ENCODE measurements at places on chromosomes 12 and 14.

DNA sequence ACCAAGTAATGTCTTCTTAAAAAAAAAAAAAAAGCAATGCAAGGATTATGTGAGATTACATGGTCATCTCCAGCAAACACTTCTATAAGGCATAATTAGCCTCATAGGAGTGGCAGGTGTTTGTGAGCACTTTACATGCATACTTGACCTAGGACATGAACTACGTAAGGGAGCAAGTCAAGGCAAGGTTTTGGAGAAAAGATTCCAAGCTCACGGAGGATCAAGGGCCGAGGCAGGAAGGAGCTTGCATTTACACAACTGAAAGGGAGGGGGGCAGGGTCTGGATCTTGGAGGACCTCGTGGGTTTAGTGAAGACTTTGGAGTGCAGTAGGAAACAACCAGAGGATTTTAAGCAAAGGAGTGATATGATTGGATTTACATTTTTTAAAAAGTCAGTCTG is 112.5 kb downstream of the CCER1 start:
- DNase-seq, result no peak

DNA sequence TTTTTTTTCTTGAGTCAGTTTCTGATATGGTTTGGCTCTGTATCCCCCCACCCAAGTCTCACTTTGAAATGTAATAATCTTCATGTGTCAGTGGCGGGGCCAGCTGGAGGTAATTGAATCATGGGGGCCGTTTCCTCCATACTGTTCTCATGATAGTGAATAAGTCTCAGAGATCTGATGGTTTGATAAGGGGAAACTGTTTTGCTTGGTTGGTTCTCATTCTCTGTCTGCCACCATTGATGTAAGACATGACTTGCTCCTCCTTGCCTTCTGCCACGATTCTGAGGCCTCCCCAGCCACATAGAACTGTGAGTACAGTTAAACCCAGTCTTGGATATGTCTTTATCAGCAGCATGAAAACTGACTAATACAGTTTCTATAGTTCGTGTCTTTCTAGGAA is 42.9 kb downstream of the WNK1 start:
- DNase-seq, result no peak

GRCh38 chr14:106346084-106346483 is 819.7 kb downstream of the TMEM121 start:
- DNase-seq, result no peak

DNA sequence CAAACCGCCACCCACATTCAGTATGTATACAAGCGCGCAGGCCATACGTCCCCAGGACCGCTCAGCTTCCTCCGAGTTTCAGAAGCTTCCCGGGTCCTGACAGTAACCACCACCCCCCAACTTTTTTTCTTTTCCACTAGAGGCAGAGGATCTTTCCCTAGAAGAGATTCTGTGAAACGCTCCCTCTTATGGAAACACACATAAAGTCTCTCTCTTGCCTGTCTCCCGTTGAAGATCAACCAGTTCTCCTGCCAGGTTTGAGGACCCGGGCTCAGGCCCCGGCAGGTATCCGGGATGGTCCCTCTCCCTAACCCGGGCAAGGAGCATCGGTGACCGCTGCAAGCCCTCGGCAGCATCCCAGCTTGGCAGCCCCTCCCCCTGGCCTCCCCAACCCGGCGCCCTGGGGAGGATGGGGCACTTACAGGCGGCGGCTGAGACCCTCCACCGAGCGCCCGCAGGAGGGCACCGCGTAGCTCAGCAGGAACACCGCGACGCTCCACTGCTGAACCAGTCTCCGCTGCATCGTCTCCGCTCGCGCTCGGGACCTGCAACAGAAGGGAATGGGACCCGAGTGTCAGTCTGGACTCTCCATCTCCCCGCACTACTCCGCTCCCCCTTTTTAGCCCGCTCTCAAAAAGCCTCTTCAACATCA is 3.4 kb downstream of the PTHLH start:
- no peak for DNase-seq

DNA sequence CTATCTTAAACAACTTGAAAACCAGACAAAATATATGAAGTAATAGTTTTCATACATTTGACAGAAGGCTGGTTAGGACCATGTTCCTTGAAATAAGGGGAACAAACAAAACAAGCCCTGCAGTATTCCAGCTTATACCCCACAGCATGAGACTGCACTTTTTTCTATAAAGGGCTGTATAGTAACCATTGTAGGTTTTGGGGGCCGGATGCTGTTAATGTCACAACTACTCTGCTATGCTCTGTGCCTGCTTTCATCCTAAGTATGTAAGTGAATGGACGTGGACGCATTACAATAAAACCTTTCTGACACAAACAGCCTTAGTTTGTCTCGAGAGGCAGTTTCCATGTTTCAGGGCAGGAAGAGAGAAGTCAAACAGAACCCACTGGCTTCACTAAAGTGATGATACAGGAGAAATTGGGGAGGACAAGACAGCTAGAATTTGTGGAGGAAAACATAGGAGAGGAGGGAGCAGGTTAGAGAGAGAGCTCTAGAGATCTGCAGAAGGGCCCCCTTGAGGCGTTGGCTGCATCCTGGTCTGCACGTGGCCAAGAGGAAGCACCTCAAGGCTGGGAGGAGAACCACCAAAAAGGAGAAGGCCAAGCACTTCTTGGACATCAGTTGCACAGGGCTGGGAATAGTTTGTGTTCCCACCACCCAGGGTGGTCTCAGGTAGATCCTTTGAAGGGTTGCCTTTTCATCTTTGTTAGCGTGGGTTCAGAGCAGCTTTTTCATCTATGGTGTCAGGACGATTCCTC is 63.7 kb downstream of the TRAF3 start:
- DNase-seq, result no peak

DNA sequence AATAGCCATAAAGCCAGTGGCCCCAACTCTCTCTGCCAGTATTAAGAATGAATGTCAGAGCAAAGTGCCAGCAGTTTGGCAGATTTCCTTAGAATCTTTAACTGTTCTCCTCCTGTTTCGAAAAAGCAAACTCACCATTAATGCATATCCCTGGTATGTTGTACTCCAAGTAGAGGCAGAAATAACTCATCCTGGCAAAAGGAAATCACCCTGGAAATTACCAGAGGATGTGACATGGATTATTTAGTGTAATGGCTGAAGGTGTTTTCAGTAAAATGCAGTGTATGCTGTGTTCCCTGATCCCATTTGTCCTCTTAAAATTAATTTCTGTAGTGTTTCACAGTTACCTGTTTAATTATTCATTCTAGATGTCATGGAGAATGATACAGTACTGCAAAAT is 105.3 kb downstream of the PDZRN4 start:
- DNase-seq, result no peak

GRCh38 chr12:49917788-49918173 is 14.1 kb upstream of the FAIM2 start:
- DNase-seq, result no peak

- DNase-seq, result no peak
Observed at GRCh38 chr14:81449576-81449975, 49.5 kb upstream of the STON2 start.

DNA sequence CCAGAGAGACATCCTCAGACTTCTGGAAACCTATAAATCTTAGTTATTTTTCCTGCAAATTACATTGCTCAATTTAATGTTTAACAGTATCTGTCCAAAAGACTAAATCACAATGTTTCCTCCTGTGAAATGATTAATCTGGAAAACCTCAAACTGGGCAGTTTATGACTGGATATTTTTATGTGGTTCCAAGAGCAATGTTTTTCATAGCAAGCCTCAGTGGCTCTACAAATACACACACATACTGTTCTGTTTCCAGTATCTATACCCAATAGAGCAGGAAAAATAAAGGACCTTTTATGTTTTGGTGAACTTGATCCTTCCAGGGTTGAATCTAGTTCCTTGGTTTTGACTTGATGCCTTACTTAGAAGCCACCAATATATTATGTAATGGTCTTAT is 9.2 kb downstream of the NID2 start:
- no peak for DNase-seq

DNA sequence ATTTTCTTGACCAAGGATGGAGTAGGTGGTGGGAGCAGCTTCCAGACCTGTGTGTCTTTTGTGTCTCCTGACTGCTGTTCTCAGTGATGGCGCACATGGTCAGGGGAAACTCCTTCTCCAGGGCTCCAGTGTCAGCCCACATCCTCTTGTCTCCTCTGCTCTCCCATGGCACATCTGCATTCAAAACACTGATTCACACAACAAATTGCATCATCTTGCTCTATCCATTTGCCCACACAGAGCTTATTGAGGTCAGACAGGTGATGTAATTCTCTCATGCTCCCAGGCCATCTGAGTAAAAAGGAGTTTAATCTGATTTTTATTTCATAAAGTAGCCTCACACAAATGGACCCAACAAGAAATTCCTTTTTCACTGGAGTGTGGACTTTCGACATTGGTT is 21.8 kb upstream of the TMEM132C start:
- DNase-seq, result no peak

DNA sequence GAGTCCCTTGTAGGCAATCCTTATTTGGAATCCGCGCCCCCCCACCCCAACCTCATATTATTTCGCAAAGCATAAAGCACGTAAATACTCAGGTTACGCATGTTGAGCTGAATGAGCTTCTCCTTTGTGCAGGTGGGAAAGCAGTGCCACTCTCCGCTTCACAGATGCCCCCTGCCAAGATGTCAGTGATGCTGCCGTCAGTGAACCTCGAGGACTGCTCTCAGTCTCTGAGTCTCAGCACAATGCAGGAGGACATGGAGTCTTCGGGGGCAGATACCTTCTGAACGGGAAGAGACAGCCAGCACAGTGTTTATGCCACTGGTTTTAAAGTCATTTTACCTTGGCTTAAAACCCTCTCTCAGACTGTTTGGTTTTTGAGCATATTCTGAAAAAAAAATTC is 90.1 kb upstream of the DACT1 start:
- no peak for DNase-seq

- DNase-seq, result no peak
Observed at GRCh38 chr12:31631023-31631724, 28.3 kb upstream of the ETFBKMT start.

GRCh38 chr14:74913986-74914573 is 9.0 kb downstream of the RPS6KL1 start:
- peak; percentile 87 for DNase-seq

DNA sequence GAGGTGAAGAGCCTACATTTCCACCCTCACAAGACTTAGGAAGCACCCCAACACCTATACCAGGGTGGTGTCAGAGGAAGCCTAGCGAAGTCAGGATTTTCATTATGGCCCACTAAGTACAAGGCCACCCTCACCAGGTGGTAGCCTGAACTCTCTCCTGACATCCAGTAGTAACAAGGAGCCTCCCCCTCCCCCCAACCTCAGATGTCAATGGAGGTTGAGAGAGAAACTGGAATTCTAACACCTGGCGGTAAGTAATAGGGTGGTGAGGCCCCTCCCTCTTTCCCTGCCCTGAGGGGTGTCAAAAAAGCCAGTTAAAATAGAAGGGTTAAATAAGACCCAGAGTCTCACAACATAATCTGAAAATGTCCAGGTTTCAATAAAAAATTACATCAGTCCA is 37.6 kb downstream of the SINHCAF start:
- no peak for DNase-seq

- no peak for DNase-seq
Observed at GRCh38 chr12:109436188-109436560, 40.9 kb downstream of the KCTD10 start.

DNA sequence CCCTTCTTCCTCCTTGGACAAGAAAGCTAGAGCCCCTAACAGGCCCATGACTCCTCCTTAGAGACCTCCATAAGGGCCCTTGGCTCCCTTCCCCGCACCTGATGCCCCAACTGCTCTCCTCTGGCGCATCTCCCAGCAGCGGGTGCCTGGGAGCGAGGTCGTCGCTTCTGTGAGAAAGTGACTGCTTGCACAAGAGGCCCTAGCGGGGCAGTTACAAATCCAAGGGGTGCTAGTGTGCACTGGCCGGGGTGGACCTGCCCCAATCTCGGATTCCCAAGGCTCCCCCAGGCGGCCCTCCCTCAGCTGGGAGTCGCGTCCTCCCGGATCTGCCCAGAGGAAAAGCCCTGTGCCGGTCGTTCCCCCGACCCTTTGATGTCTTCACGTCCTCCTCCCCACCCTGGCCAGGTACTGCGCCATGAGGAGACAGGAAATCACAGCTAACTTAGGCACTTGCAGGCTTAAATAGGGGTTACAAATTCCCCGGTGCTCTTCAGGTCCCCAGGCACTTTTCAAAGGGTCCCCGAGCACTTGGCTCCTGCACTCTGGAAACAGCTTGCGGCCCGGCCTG is 2.8 kb downstream of the NKX2-8 start:
- no peak for DNase-seq

DNA sequence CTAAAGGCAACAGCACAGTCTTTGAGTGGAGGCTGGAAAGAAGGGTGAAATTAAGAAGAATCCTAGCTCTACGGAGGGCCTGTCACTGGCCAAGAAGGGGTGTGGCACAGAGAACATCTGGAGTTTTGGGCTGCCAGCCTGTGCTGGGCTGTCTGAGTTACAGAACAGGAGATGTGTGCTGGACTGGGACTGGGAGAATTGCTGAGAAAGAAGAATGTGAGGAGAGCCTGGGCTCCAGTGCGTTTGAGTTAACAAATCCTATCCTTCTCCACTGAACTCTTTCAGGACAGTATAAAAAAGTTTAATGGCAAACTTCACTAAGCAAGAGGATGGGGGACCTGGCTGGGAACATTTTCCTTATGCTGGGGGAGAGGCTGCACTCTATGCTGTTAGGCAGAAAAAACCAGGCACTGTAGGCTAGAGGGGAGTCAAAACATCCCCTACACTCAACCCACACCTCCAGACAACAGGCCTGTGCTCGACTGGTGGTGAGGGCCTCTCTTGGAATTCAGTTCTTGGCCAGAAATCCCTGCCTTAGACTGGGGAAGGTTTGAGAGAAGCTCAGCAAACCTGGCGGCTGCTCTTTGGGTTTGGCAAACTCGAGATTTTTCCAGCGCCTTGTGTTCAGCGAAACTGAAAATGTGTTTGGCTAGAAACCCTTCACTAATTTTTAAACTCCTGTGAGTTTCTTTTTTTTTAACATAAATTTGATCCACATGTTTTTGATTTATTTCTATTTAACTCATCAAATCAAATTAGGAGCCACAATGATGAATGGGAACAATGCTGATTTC is 217.3 kb downstream of the MON2 start:
- DNase-seq, result no peak

DNA sequence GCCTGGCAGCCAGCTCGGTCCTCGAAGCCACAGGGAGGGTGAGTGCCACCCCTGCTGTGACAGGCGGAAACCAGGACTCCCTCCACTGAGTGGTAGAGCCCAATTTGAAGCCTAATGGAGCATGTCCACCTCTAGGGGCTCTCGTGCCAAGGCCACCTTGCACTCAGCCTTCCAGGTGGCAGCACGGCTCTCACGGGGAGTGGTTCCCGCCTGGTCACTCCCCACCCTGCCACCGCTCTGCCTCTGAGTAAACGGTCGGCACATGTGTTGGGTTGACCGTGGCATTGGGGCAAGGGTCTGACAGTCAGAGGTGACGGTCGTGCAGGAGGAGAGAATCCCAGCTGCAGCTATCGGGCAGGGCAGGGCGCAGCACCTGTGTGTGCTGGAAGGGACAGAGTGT is 34.8 kb downstream of the IL31 start:
- no peak for DNase-seq

- no peak for DNase-seq
Observed at GRCh38 chr12:27076928-27077327, 5.5 kb downstream of the C12orf71 start.
